Stimulated activated CD8-positive, alpha-beta memory T cell treated with anti-CD3 and anti-CD28 coated beads, Interleukin-4, amount 100 ng/mL, for 1 hour (primary cell): ENCODE measurements at places on chromosomes 6 and 20.

GRCh38 chr6:138161088-138161337, 726 bp upstream of the ARFGEF3 start:
- no peak for DNase-seq

- DNase-seq = no peak
Measured at GRCh38 chr20:31856516-31856915, 11.1 kb upstream of the FOXS1 start.

DNA sequence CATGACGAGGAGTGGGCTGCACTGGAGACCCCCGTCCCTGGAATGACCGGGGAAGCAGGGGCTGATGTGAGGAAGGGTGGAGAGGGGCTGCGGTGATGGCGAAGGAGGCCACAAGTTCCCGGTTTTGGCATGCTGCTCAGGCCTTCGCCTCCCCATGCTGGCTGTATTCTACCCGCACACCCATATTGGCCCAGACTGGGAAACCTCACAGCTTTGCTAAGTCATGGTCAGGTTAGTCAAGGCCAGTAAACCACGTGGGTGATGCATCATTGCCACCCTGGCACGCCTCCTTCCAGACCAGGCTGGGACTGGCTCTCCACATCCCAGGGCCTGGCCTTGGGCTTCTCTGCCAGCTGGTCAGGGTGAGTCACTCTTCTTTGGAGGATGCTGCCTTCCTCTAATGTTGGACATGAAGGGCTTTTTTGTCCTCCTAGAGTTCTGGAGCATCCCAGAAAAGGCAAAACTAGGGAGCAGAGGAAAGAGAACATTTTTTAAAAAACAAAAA, 53.8 kb downstream of the PCNA start:
- no peak for DNase-seq

DNA sequence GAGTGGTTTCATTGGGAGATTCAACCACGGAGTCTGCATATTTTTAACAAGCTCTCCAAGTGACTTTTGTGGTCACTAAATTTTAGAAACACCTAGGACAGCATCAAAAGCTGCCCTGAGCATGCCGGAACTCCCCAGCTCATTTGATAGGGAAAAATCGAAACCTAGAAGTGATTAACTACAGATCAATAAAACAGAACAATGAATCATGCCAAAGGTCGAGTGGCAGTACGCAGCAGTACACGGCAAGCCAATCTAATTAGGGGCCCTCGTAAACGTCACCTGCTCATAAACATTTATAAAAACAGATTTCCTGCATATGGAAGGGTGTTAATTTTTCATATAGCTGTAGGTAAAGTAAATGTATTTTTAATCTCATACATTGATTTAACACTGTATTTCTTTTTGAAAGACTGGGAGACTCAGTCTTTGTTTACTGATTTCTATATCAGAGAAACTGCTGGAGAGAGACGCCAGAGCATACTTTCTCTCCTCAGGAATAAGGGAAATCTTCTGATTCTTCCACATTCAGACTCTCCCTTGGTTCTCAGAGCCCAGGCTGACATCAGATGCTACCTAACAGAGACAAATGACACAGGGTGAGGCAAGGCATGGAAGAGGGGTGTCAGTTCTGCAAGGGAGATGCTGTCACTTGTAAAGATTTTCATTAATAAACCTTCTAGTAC, 232.5 kb downstream of the PTPRT start:
- DNase-seq = no peak

- DNase-seq = no peak
Measured at GRCh38 chr20:33781133-33781532, 30.0 kb upstream of the CHMP4B start.

DNA sequence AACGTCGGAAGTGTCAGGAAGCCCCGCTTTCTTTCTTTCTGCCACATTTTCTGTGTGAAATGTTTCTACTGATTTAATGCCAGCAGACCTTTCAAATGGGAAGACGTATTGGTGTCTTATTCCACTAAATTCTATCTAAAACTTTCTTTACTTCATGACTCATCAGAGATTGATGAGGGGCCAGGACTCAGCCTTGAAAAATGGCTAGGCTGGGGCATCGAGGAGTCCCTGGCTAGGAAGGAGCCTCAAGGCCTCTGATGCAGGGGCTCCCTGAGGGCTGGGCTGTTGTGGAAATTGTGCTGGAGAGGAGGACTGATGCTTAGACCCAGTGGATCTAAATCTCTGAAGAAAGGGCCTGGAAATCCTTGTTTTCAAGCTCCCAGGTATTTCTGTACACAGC, 192.8 kb upstream of the PDE10A start:
- no peak for DNase-seq

DNA sequence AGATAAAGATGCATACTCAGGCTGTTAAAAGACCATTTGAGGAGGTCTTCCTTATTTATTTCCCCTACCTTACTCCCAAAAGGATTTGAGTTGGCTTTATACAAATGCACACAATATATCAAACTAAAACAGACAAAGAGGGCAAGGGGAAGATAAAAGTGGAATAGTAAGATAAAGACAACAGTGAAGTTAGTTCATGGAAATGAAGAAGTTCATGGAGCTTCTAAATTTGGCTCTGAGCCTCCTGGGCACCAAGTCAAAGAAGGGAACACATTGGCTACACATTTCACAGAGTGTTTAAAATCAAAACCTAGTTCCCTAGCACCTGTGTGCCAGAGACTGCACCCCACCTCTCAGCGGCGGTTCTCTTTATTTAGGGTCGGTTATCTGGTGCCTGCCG, 25.8 kb upstream of the ARMC2 start:
- DNase-seq = no peak

- DNase-seq = no peak
Measured at GRCh38 chr6:65955034-65955433, 248.0 kb upstream of the EYS start.

DNA sequence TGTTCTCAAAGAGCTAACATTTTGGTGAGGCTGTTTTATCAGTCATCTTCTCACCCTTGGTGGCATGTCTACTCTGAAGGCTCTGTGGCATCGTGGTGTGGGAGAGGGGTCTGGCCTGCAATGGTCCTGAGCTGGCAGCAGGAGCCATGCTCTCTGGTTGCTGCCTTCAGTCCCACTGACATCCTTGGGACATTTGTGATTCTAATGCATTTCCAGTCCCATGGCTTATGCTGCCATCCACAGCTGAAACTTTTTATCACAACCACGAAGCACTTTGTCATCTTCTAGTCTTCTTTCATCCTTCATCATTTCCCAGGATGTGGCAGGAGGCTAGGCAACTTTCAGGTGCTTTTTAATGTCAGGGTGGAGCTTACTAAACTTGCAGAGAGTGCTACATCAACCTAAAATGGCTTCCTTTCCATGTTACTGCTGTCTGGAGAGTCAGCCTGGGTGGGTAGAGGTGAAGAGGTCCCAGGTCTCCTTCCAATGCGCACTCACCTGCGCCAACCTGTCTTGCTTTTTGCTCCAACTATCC, 77.1 kb downstream of the GPR63 start:
- no peak for DNase-seq

GRCh38 chr6:7129784-7130569, 22.2 kb downstream of the RREB1 start:
- DNase-seq = no peak

DNA sequence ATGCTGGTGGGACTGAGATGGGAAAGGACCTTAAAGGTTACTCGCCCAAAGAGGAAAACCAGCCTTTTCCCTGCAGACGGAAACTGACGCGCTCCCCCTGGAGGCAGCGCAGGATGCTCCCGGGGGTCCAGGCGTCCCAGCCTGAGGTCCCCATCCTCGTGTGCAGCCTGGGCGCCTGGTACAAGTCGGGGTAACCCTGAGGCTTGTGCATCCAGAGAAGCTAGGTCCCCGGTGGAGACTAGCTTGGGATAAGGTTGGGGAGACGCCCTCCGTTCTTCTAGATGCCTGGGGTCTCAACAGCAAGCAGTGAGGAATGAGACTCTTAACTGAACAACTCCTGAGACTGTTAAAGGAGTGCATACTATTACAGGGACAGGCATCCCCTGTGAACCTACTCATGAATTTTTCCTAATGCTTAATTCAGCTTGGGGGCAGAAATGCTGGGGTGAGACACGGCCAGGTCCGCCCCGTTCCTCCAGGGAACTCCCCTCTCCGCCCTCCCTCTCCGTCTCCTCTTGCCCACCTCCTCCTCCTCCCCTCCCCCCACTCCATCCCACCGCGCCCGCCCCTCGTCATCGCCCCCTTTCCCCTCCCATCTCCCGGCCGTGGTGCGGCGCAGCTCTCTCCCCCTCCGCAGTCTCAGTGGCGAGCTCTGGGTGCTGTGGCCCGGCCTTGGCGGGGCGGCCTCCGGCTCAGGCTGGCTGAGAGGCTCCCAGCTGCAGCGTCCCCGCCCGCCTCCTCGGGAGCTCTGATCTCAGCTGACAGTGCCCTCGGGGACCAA, at the start of gene PRSS35:
Gene PRSS35, plus strand, starts transcription at position 634 of the 781 bp plus-strand sequence. CDS start 10,908 bp downstream, outside the sequence.
- DNase-seq = no peak

DNA sequence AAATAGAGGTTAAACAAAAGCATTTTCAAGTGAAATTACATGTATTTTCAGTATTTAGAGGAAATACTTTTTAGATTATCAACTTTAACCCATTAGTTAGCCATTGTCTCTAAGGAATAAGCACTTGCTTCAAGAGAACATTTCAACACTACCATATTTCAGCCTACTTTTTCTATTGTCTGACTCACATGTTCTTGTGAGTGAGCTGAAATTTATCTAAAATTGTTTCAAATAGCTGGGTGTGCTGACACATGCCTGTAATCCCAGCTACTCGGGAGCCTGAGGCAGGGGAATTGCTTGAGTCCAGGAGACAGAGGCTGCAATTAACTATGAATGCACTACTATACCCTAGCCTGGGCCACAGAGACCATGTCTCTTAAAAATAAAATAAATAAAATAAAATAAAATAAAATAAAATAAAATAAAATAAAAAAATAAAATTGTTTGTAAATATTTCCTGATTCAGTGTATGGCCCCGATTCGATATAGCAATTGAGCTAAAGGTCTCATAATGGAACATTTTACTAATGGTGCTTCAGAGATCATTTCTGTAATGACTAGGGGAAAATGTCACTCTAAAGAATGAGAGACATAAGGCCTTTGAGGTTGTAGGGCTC, 324.6 kb upstream of the PLCB4 start:
- no peak for DNase-seq

DNA sequence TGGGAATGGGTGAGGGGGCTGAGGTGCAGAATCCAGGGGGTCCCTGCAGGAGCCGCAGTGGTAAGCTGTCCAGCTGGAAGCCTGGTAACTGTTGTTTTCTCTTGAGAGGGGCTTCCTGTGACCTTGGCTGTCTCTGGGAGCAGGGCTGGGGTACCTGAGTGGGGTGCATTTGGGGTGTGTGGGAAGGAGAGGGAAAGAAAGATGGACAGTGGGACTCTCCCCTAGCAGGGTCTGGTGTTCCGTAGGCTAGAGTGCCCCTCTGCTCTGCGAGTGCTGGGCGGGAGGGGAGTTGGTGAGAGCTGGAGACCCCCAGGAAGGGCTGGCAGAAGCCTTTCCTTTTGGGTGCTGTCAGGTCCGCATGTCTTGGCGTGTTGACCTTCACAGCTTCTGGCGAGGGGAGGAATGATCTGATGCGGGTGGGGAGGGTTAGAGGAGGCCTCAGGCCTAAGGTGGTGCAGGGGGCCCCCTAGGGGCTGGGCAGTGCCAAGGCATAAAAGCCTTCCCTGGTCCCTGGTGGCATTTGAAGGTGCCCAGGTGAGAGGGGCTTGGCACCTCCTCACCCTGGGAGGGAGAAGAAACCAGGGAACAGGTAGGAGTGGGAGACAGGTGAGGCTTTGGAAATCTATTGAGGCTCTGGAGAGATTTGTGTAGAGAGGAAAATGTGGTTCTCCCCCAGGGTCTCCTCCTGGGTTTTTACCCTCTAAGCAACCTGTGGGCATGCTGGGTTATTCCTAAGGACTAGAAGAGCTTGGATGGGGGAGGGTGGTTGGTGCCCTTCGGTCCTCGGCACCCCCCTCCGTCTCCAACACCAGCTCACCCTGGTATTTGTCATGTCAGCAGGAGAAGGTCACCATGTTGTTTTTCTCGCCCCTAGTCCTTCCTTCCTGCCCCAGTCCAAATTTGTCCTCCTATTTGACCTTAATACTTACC, 3.3 kb downstream of the VEGFA start:
- DNase-seq = no peak

DNA sequence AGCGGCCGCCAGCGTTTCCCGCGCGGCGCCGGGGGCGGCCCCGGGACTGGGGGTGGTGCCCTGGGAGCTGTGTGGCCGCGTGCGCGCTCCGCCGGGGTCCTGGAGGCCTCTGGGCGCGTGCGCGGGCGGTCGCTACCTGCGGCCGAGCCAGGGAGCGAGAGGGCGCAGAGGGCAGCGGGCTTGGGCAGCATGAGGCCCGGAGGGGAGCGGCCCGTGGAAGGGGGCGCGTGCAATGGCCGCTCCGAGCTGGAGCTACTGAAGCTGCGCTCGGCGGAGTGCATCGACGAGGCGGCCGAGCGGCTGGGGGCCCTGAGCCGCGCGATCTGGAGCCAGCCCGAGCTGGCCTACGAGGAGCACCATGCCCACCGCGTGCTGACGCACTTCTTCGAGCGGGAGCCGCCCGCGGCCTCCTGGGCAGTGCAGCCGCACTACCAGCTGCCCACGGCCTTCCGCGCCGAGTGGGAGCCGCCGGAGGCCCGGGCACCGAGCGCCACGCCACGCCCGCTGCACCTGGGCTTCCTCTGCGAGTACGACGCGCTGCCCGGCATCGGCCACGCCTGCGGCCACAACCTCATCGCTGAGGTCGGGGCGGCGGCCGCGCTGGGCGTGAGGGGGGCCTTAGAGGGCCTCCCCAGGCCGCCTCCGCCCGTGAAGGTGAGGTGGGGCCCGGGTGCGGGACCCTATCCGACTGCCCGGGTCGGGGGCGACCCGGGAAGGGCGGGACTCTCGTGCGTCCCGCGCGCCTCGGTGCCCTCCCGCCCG, at the start of gene PM20D2:
Gene PM20D2, plus strand, starts transcription at position 100 of the 762 bp plus-strand sequence. Its CDS starts 90 bp downstream, at position 190.
- peak; percentile 16 for DNase-seq

- DNase-seq = no peak
Measured at GRCh38 chr6:30820193-30820592, 64.1 kb upstream of the DDR1 start.

- no peak for DNase-seq
Measured at GRCh38 chr20:2871661-2872458, 1.4 kb upstream of the PTPRA start.

DNA sequence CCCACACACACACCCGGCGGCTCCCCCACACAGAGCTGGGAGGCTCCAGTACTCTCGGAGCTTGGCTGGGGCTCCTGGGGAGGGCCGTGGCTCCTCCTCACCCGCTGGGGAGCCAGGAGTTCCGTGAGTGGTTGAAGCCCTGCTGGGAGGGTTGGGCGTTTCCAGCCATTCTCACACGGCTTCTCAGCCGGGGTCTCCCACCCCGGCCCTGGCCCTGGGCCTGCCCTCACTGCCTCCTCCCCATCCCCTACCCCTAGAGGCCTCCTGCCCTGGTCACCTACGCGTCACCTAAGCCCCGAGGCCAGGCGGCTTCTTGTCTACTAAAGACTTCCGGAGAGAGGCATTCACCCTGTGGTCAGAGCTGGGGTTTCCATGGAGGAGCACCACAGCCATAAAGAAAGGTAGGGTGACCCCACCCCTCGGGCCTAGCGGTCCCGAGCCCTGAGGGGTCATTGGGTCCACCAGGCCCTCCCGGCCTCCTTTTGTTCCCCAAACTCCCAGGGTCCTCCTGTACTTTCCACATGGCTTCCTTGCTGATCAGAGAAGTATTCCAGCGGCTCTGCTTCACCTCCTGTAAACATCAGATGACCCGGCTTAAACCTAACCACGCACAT, 99.3 kb downstream of the TTLL2 start:
- no peak for DNase-seq
